Anterior cingulate cortex (tissue), 58 donors: ENCODE measurements at places on chromosomes 11 and 22.

GRCh38 chr11:86138958-86139357 lies 70.1 kb upstream of the PICALM start:
- no peak for DNase-seq

- no peak for DNase-seq
These were observed 9.2 kb upstream of the RAB1B start for GRCh38 chr11:66259225-66259624.

- no peak for DNase-seq
These were observed 64.6 kb downstream of the ARFGAP3 start for GRCh38 chr22:42792453-42792908.

DNA sequence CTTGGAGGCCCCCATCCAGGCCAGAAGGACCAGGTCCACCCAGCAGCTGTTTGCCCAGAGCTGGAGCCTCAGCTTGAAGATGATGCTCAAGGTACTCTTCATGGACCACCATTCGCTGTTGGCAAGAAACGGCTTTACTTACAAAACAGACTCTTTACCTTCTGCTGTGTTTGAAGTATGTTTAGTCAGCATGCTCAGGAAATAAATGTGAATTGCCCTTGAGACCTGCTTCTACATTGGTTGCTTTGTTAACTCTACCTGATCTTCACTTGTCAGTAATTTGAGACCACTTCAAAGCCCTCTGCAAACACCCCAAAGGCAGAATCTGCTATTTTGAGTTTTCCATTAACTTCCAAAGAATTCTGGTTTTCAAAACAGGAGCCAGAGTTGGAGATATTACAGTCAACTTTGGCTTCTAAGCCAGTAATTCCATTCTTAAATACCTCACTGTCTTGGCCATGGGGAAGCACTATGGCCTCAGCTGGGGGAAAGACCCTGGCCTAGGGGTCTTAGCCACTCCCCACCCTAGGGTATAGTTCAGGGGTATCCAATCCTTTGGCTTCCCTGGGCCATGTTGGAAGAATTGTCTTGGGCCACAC lies 2.7 kb downstream of the UQCR10 start:
- DNase-seq, result no peak

- DNase-seq, result no peak
These were observed 718 bp upstream of the CCDC88B start for GRCh38 chr11:64339286-64339685.

DNA sequence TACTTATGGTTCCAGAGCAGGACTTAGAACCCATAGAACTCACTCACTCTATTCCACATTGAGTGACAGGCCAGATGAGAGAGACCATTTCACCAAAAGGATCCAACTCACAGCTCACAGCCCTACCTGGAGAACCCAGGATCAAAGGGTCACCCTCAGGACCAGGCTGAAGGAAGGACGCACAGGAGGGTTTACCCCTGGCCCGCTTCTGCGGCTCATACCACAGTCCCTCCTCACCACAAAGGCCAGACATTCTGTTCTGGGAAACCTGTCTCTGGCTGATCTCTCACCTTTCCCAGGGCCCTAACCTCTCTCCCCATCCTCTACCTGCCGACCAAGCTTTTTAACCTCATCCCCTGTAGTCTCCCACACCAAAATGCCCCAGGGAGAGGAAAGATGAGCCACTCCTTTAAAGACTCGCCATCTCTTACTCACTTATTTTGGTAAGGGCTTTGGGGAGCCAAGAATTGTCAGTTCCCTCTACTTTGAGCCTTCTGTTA lies 4.7 kb downstream of the FOSL1 start:
- no peak for DNase-seq
